ENCODE measurements at places on chromosomes 1 and 21.

DNA sequence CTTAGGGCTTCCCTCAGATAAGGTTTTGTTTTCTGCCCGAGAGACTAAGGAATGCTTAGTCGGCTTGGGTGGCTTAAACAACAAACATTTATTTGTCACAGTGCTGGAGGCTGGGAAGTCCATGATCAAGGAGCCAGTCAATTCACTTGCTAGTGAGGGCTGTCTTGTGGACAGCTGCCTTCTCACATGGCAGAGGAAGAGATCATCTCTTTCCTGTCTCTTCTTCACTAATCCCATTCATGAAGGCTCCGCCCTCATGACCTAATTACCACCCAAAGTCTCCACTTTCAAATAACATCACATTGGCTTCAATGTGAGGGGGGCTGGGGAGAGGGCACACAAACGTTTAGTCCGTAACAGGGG, 50.5 kb upstream of the IL12RB2 start:
- DNase-seq: no peak

- peak; percentile 52 for DNase-seq
These were observed 165.8 kb upstream of the EDN2 start for GRCh38 chr1:41650028-41650880.

GRCh38 chr1:95889400-95889799, 655.4 kb downstream of the RWDD3 start:
- DNase-seq: no peak

DNA sequence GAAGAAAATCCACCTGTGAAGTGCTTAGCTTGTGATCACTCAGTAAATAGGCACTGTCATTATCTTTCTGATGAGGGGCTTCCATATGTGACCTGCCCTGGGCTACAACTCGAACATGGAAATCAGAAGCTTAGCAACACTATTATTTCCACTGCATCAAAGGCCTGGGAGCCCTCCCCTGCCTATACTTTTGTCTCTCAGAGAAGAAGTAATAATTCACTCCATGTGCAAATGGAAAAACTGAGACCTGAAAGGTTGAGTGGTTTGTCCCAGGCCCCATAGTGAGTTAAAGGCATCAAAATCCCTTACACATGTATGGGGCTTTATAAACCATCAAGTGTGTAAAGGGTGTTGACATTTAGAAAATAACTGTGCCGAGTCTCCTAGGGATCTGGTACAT, 20.9 kb downstream of the SOX13 start:
- no peak for DNase-seq

GRCh38 chr1:47948126-47948525, 49.1 kb downstream of the TRABD2B start:
- DNase-seq: no peak

DNA sequence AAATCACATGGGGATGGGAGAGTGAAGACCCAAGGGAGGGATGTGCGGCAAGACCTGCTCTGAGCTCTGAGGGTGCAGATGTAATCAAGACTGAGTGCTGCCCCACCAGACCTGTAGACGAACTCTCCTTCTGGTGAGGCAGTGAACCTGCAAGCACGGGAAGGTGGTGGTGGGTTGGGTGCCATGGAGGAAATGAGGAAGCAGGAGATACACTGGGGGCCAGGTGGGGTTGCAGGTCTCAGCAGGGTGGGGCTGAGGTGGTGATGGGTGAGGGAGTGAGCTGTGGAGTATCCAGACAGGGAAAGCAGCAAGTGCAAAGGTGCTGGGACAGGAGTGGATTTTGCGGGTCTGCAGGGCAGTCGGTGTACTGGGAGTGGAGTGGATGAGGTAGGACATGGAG, 102.3 kb downstream of the KCNJ15 start:
- no peak for DNase-seq

Data from SK-N-MC (cell line).